ENCODE measurements at places on chromosomes 16 and 17.

DNA sequence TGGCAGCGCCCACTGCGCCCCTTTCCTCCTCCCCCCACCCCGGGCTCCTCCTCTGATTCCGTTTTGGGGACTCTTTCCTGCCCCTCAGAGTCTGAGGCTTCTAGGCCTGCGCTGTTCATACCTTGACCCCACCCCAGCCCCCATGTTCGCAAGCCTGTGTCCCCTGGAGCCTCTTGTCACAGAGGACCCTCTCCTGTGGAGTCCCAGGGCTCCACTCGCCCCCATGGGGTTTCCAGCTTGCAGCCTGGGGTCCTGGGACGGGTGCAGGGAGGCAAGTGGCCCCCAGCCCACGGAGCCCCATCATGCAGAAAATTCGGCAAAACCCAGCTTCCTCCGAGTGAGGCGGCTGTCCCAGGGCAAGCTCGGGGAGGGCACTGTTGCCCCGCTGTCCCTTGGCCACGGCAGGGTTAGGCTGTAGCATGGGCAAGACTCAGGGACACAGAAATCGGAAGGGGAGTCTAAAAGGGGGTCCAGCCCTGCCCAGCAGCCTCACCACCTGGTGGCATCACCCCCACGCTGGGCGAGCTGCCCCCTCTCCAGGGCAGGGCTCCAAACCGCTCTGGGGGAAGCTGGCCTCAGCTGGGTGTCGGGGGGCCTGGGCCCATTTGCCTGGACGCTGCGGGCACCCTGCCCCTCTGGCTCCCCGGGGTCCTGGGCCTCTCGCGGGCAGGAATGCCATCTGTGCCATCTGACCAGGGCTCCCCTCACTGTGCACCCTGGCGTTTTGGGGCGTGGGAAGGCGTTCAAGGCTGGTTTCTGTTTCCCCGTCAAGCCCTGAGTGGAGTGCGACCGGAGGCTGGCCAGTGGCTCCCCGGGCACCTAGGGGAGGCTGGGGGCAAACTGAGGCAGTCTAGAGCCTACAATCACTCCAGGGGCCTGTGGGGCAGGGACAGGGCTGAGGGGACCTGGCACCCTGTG is 11.5 kb upstream of the BAHCC1 start:
- no peak for DNase-seq

DNA sequence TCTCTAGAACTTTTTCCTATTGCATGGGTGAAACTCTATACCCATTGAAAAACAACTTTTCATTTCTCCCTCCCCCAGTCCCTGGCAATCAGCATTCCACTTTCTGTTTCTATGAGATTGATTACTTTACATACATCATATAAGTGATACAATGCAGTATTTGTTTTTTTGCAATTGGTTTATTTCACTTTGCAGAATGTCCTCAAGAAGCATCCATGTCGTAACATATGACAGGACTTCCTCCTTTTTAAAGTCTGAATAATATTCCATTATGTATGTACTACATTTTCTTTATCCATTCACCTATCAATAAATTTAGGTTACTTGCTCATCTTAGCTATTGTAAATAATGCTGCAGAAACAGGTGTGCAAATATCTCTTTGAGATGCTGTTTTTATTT is 8.8 kb downstream of the IL21R start:
- no peak for DNase-seq

DNA sequence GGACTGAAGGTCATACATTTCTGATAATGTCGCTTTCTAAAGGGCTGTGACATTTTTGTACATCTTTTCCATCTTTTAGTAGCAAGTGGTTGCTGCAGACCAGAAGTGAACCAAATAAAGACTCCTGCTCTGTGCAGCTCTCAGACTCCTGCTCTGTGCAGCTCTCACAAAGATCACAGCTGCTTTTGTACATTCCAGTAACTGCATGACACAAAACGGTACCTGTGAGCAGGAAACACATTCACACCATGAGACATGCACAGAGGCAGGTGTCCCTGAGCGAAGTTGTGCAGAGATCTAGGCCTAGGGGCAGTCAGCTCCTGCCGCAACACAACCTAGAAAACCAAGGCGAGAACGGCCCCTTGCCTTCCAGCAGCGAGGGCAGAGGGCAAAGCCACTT is 67.5 kb downstream of the KLHDC4 start:
- DNase-seq, result peak; percentile 67

GRCh38 chr16:47734081-47734857 is 273.1 kb downstream of the PHKB start:
- DNase-seq, result no peak

DNA sequence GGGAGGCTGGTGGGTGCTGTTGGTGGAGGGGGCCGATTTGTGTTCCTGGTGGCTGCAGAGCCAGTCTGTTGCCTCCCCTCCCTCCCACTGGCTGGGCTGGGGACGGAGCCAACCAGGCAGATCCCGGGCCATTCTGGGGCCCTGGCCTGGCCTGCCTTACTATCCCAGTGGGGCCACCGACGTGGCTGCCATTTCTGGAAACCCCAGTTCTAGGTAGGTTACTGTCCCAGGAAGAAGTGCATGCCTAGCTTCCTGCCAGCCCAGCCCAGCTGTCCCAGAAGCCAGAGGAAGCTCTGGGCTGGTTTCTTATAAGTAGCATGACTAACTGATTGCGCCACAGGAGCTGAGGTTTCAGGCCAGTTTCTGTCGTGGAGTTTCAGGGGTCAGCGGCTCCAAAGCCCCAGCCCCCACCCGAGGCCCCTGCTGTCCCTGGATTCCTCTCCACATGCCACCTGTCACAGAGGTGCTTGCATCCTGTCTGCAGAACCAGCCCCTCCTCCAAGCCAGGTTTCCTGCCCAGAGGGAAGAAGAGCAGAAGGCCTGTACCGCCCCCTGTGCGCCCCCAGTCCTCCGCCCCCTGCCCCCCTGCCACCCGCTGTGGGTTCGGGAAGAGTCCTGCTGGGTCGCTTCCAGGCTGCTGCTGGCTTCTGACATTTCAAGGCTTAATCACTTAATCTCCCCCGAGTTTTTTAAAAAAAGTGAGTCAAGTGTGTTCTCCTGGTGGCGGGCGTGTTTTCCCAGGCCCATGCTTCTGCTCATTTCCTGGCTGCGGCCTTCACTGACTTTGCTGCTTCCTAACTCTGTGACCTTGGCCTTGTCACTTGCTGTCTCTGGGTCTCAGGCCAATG is 13.2 kb downstream of the IL4R start:
- peak; percentile 36 for DNase-seq

DNA sequence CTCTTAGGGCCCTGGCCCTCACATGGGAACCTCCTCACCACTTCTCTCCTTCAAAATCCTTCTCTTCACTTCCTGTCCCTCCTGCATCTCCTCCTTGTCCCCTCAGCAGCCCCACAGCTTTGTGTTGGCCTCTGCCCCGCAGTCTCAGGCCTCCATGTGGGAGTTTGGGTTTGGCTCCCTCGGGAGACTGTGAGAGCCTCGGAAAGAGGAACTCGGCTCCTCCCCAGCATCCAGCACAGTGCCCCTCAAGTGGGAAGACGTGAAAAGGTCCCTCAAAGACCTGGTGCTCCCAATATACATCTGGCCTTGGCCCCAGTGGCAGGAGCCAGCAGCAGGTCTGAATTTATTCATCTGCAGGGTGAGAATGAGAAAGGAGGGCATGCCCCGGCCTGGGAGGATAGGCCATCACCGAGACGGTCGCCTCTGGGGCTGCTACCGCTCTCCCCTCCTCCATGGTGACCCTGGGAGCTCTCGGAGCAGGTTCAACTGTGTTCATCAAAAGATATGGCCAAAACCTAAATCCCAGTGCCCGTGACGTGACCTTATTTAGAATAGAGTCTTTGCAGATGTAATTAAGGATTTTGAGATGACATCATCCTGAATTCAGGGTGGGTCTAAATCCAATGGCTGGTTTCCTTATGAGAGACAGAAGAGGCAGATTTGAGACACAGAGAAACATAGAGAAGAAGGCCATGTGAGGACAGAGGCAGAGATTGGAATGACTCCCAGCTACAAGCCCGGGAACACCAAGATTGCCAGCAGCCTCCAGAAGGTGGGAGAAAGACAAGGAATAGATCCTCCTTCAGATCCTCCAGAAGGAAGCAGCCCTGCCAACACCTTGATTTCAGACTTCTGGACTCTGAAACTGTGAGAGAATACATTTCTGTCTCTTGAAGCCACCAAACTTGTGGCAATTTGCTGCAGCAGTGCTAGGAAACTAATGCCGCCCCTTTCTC is 135.1 kb downstream of the MRM1 start:
- no peak for DNase-seq

DNA sequence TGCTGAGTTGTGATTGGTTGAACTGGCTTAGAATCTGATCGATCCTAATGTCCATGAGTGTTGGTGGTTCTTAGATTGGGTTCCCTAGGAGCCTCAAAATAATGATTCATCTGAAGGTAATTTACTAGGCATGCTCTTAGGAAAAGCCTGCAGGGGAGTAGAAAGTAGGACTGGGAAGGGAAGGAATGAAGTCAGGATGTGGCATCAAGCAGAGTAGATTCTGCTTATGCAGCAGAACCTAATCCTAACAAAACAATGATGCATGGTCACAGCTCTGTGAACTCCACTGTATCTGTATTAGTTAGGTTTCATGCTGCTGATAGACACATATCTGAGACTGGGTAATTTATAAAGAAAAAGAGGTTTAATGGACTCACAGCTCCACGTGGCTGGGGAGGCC is 132.5 kb downstream of the HS3ST2 start:
- no peak for DNase-seq

GRCh38 chr16:81530814-81531213 is 86.2 kb downstream of the CMIP start:
- no peak for DNase-seq

- DNase-seq, result no peak
These were observed 208.7 kb downstream of the MAP2K4 start for GRCh38 chr17:12229335-12229734.

DNA sequence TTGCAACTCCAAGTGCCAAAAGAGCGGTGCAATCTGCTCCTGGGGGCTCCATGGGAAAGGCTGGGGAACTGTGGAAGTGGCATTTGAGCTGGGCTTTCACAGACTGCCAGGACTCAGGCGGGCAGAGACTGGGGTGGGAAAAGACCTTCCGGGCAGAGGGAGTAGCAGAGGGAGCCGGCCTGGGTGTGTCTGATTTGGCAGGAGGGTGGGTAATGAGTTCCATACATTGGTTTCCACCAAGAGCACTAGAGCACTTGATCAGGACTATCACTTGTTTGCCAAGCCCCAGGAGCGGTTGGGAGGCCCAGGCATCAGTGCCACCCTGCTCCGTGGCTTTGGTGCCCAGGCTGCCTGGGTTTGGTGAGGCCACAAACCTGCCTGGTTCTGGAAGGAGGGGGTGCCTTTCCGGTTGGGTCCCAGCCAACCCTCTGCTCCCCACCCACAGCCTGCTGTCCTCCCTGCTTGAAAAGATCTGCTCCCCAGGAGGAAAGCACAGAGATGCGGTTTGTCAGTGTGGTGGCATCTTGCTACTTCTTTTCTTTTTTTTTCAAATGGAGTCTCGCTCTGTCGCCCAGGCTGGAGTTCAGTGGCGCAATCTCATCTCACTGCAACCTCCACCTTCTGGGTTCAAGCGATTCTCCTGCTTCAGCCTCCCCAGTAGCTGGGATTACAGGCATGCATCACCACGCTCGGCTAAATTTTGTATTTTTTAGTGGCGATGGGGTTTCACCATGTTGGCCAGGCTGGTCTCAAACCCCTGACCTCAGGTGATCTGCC is 3.5 kb upstream of the TRIM47 start:
- DNase-seq, result no peak

GRCh38 chr16:85819771-85820170 is 20.3 kb downstream of the COX4I1 start:
- no peak for DNase-seq

DNA sequence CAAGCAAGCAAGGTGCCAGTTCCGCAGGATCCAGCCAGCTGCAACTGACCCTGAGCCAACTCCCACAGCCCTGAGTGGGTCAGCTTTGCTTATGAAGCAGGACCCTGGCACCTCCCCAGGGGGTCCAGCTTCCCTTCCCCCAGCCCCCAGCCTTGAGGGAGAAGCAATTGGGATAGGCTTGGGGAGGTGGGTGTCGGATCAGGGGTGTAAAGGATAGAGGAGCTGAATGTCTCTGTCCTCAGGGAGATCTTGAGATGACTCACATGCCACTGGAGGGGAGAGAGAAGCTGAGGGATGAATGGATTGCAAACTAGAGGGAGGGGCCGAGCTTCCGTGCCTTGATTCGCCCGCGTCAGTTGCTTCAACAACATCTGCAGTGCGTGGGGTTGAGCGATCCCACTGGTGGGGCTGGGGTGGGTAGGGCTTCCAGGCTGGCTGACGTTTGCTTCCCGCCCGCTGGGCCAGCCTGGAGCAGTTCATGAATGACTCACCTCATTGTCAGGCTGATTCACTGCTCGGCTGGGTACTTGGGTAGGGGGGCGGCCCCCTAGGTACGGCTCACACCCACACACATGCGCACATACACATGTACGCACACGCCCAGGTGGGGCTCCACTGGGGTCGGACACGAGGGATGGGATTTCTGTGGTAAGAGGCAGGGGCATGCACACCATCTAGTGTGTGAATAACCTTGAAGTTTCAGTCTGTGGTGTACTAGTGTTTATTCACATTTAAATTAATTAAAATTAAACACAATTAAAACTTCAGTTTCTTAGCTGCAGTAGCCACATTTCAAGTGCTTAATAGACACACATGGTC is 3.6 kb upstream of the HROB start:
- DNase-seq, result no peak

- no peak for DNase-seq
These were observed 13.6 kb upstream of the TERF2 start for GRCh38 chr16:69399361-69399760.

- DNase-seq, result no peak
These were observed 72.1 kb upstream of the TNRC6C start for GRCh38 chr17:77886387-77886728.

DNA sequence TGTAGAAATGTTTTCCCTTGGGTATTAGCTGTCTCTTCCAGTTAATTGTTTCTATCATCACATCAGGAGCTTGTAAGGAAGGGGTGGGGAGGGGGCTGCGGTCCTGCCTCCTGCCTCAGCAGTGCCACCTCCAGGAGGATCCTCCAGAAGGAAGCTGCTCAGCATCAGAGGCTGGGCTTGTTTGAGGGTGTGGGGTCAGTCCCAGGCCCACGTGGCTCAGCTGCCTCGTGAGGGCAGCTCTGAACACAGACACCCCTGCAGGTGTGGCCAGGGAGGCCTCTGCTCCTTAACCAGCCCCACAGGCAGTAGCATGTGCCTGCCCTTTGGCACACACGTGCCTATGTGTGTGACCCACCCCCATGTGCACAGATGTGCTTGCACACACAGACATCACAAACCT is 46.3 kb downstream of the MRM1 start:
- DNase-seq, result no peak

DNA sequence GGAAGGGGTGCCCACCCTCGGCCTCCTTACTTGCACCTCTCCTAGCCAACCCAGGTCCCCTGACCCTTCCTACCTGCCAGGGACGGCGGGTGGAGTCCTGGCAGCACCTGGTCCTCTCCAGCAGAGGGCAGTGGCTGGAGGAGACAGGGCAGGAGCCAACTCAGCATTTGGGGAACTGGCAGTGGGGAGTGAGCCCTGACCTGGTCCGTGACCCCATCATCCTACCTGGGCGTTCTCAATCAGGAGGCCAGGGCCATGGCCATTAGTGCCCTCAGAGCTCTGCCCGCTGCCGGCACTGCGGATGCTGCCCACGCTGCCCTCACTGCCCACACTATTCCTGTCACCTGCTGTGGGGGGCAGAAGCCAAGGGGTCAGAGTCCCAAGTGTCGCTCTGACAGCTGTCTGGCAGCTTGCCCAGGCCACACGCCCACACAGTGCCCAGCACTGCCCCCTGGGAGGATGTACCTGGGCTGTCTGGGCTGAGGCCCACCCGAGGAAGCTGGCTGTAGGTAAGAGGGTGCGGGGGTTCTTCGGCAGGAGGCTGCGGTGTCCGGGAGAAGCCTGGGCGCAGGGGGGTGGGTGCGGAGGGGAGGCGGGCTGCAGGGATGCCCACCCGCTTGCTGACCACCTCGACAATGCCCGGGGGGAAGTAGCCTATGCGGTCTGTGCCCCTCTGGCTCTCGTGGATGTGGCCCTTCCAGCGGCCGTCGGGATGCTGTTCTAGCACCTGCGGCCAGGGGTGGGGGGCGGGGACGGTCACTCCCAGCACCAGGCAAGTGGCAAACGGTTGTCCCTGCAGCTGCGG is 10.8 kb downstream of the CASKIN2 start:
- peak; percentile 85 for DNase-seq

All from GM12892 (cell line).